ENCODE measurements at places on chromosomes 12 and 14.

DNA sequence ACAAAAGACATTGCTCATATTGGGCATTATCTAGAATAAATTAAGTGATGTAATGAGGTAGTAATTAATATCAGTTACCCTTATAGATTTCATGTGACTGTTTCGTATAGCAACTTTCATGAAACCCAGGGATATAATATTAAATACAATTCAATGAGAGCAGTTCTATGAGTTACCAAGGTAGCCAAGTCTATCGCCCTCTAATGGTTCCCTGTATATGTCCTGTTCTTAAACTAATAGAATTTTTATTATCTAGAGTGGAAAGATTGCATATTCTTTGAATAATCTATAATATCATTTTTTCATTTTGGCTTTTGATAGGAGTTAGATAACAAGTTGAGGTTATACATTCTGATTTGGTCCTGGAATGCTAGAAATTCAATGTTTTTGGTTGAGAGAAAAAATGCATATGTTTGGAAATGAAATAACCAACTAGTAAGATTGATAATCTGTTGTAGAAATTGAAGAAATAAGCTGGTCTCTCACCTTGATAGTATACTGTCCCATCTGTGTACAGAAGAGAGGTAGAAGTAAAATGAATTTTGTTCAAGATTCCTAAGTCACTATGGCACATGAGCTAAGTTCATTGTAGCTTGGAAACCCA, 59.7 kb downstream of the SCFD1 start:
- peak; percentile 29 for DNase-seq

DNA sequence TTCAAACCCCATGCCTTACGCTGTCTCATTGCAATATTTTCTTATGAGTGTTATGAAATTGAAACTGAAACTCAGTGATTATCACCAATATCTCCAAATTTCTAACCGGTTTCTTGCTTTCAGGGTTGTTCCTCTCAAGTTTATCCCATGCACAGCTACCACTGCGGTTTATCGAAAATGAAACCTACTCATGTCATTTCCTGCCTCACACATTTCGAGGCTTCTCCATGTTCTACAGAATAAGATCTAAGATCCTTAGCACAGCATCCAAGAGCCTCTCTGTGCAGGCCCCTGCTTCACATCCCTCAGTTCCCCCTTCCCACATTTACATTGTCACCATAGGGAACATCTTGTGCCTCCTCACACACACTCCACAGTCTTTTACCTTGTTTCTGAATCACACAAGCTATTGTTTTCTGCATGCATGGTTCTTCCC, 45.5 kb upstream of the FAR2 start:
- no peak for DNase-seq

DNA sequence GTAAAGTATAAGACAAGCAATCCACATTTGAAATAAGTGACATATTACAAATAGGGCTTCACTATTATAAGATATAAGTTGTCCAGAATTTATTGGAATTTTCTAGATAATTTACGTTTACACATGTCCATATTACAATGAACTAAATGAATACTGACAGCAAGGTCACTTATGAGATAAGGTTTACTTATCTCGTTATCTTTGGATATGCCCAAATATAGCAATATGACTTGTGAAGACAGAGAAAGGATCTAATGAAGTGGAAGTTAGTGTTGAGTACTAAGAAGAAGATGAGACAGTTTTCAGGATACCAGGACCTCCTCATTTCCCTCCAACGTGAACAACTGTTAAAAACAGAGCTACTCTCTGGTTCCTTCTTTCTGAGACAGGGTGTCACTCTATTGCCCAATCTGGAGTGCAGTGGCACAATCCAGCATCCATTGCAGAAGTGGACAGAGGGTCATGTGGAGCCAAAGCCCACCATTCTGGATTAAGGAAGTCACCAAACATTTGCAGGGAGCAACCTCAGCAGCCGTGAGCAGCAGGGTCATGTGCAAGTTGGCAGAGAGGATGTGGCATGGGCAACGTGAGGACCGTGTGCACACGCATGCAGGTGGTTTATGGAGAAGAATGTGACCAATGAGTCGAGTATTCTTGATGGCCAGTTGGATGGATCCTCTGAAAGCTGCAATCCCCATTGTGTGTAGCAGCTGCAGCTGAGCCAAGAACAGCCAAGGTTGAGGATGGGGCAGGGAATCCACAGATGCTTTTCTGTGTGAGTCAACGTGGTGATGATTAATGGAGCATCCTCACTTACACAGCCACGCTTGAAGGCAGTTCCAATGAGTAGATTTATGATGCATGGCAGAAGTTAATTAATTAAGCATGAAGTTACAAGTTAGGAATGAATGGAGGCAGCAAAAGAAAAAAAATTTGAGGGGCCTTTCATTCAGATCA, 111.0 kb downstream of the BICD1 start:
- no peak for DNase-seq

DNA sequence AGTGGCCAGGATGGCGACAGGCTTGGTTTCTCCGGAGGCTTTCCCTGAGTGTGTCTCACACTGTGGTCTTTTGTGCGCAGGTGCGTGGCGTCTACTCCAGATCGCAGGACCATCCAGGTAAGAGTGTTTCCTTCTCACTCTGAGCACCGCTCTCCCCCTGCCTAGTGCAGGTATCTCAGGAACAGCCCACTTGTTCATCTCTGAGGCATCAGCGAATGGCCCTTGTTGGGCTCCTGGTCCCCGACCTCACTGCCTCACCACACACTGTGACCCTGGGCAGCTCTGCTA, 781 bp downstream of the ADGRD1 start:
- no peak for DNase-seq

- DNase-seq = no peak
These were observed 71.3 kb downstream of the PTHLH start for GRCh38 chr12:27900920-27901879.

DNA sequence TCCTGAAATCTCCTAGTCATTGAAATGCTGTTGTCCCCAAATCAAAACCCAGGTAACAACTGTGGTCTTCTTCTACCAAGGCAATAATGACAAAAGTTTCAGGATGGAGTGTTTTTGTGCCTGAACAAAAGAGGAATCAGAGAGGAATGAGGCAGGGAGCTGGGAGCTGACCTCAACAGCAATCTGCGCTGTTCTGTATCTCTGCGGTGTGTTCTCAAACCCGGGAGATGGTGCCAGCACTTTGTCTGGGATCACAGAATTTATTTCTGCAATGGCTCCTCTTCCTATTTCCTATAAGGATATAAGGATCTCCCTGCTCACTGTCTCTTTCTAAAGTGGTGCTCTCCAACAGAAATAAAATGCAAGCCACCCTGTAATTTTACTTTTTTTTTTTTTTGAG, 449 bp upstream of the GLT8D2 start:
- no peak for DNase-seq

DNA sequence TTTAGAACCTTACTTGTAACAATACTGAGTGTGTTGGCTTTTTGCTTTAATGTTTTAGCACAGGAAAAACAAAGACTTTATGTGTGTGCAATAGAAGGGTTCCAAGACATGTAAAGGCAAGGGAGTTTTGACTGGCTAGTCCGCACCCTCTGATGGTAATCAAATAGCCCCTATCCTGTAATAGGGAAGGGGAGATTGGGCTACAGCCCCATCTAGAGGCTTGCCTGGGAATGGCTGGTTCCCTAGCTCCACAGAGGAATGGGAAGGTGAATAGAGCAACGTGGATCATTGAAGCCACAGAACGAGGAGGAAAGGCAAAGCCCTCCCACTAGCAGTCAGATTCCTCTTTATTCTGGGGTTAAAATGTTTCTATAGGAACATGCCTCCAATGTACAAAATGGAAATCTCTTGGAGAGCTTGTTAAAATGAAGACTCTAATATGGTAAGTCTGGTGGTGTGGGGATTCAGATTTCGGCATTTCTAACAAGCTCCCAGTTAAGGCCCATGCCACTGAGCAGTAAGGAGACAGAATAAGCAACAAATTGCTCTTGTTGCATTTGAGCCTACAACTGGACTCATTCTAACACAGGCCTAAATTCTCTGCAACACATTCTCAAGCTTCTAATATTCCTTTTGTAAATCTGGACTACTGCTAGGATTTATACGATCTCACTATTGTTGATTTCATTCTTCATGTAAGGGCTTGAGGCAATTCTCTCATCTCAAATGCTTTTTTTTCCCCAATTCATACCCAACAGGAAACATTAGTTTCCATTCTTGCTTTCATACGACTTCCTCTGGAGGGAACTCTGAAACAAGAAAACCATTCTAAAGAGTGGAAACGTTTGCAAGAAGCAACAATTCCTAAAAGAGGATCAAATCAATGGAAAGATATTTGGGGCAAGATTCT, 57.1 kb downstream of the NIN start:
- no peak for DNase-seq

DNA sequence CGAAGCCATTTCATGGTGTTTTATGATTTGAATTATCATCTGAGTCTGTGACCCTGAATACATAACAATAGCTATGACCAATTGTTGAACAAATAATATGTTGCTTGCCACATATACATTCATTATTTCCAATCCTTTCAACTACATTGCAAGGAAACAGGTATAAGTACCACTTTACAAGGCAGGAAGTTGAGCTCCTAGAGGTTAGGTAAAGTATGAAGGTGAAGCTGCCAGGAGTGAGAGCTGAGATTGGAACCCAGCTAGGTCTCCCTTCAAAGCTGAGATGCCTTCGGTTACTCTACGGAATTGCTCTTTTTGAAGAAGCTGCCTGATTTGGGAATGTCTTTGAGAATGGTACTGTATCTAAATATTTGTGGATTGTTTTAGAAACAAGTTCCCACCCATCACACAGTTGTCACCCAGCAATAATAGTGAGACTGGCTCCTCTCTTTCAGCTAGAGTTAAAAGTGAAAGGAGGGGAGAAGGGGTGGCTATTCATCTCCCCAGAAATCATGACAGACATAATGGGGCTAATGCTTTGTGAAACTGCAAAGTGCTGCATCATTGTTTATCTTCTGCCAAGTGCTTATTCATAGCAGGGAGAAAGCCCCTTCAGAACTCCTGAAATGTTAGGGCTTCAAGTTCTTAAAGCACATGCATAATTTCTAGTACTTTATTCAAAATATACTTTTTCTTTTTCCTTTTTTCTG, 75.9 kb upstream of the AMIGO2 start:
- no peak for DNase-seq

- no peak for DNase-seq
These were observed 963.2 kb downstream of the TRHDE start for GRCh38 chr12:73235387-73235786.

GRCh38 chr12:43931187-43931586, 95.3 kb downstream of the TMEM117 start:
- DNase-seq = no peak
